ENCODE measurements at places on chromosomes 5 and 9.

DNA sequence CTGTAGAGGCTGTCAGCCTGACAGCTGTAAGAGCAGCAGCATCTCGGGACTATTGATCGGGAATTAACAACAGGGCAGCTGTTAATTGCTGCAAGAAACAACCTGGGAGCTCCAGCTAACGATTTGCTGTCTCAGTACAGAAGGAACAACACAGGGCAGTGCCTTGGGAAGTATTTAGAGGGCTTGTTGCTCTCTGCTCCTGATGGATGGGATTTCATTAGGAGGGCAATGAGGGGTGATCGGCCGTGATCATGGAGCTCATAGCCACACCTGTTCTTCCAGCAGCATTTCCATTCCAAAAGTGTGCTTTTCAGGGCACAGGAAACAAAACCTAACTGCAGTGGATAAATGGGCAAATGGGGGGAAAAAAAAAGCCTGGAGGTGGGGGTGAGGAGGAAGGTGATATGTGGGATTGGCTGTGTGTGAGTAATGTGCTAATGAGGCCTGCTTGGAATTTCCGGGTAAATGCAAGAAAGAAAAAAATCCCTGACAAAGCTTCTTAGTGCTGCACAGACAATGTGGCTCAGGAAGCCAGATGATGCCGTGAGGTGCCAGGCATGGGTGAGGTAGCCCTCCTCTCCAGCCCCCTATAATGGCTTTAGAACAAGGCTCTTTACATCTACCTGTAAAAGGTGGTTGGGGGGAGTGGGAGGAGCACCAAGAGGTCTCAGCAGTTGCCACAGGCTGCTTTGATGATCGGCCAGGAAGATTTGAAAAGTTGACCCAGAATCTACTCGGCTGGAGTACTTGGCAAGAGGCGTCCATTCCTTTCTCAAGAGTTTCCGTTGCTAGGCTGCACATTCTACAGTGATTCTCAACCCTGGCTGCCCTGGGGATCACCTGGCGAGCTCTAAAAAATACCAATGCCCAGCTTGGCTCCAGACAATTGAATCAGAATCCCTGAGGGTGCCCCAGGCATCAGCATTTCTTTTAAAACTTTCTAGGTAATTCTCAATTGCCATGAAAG lies 139.5 kb upstream of the KLF9 start:
- DNase-seq, result no peak
- no peak overlapping the region for H3K27ac ChIP-seq
- H3K4me3 ChIP-seq, result no peak overlapping the region
- peaks cover 9% of the 10 kb centered on the region for H3K4me1 ChIP-seq
- H3K27me3 ChIP-seq, result no peaks in the 10 kb centered on the region
- H3K36me3 ChIP-seq, result no peaks in the 10 kb centered on the region

GRCh38 chr5:3818624-3819023 lies 223.0 kb downstream of the IRX1 start:
- no peak overlapping the region for H3K27ac ChIP-seq
- DNase-seq, result no peak
- H3K36me3 ChIP-seq, result no peaks in the 10 kb centered on the region
- H3K4me1 ChIP-seq, result no peaks in the 10 kb centered on the region

GRCh38 chr9:89114741-89115140 lies 63.9 kb downstream of the SHC3 start:
- H3K4me3 ChIP-seq, result no peak overlapping the region
- H3K36me3 ChIP-seq, result no peaks in the 10 kb centered on the region
- peaks cover 45% of the 10 kb centered on the region for H3K27me3 ChIP-seq
- no peak for DNase-seq
- no peaks in the 10 kb centered on the region for H3K4me1 ChIP-seq

DNA sequence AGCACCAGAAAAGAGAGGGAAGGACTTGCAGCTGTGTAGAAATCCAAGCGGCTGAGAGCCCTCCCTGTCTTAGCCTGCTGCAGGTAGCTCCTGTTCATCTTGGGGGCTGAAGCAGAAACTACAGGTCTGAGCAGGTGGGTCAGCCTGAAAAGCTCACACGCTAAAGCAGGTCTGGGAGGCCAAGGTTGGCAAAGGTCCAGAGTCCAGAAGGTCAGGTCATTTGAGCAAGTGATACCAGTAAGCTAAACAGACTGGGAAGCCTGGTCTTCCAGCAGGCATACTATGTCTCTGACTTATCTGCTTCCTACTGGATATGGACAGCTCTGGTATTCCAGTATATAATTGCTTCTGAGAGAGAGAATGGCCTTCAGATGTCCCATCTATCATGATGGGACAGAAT lies 26.2 kb downstream of the PTCD2 start:
- DNase-seq, result no peak
- H3K27ac ChIP-seq, result peak overlapping the region; percentile 53
- peaks cover 86% of the 10 kb centered on the region for H3K36me3 ChIP-seq
- H3K27me3 ChIP-seq, result no peaks in the 10 kb centered on the region
- H3K4me1 ChIP-seq, result peaks cover 26% of the 10 kb centered on the region

GRCh38 chr9:123544007-123544827 lies 188.2 kb downstream of the CRB2 start:
- no peaks in the 10 kb centered on the region for H3K27me3 ChIP-seq
- peaks cover 17% of the 10 kb centered on the region for H3K4me1 ChIP-seq
- H3K27ac ChIP-seq, result no peak overlapping the region
- no peak for DNase-seq
- no peak overlapping the region for H3K4me3 ChIP-seq
- H3K36me3 ChIP-seq, result peaks cover 2% of the 10 kb centered on the region

- no peak for DNase-seq
- H3K4me1 ChIP-seq, result peaks cover 36% of the 10 kb centered on the region
- H3K4me3 ChIP-seq, result no peak overlapping the region
- H3K36me3 ChIP-seq, result peaks cover 40% of the 10 kb centered on the region
These were observed 10.0 kb upstream of the DOLPP1 start for GRCh38 chr9:129070696-129071525.

DNA sequence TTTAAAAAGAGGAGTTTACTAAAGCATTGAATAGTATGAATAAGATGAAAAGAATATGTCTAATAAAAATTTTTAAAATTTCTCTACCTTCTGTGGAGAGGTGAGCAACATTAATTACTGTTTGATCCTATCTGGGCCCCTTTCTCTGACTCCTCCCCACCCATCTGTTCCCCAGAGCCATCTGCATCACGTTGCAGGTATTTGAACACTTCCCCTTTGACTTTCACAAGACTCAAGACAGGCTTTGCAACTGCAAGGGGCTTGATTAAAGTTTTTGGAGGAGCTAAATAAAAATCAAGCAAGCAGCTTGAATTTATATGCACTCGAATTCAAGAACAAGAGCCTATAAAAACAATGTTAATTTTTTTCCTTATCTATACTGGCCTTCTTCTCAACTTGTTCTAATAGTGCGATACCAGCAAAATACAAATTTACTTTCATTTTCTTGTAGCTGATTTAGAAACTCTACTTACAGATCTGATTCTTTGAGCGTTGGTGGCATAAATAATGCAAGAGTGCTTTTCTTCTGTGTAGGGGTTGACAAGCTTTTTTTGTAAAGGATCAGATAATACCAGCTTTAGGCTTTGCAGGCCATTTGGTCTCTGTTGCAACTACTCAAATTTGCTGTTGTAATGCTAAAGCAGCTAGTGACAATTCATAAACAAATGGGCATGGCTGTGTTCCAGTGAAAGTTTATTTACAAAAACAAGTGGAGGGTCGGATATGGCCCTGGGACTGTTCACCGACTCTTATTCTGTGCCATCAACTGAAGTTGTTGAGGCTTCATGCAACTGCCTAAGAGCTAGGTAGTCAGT lies 21.2 kb downstream of the TXNDC8 start:
- no peak for DNase-seq
- no peak overlapping the region for H3K27ac ChIP-seq
- H3K4me1 ChIP-seq, result peaks cover 8% of the 10 kb centered on the region
- H3K27me3 ChIP-seq, result peaks cover 3% of the 10 kb centered on the region

- no peak overlapping the region for H3K27ac ChIP-seq
- no peaks in the 10 kb centered on the region for H3K27me3 ChIP-seq
- H3K4me3 ChIP-seq, result no peak overlapping the region
- no peaks in the 10 kb centered on the region for H3K36me3 ChIP-seq
- H3K4me1 ChIP-seq, result no peaks in the 10 kb centered on the region
These were observed 16.7 kb upstream of the SLC28A3 start for GRCh38 chr9:84357275-84357674.

- peaks cover 7% of the 10 kb centered on the region for H3K36me3 ChIP-seq
- H3K27me3 ChIP-seq, result no peaks in the 10 kb centered on the region
- no peak for DNase-seq
- H3K27ac ChIP-seq, result no peak overlapping the region
- H3K4me3 ChIP-seq, result no peak overlapping the region
- H3K4me1 ChIP-seq, result peaks cover 26% of the 10 kb centered on the region
These were observed 51.2 kb downstream of the STRBP start for GRCh38 chr9:123217128-123217654.

Measured in activated T-cell treated with anti-CD3 and anti-CD28 coated beads, Interleukin-2, amount 50 U/mL, for 24 hours (primary cell).